ENCODE measurements at places on chromosomes 13 and 19. TPM values are rescaled to one million over a fixed set of nuclear protein-coding genes. Genes with fewer than 3 reads are reported as not detected.
A peak's percentile ranks its signal among the peaks of the same experiment; 100 is the strongest.

- no peaks in the 10 kb centered on the region for H3K36me3 ChIP-seq
- DNase-seq, result no peak
- H3K4me3 ChIP-seq, result no peak overlapping the region
Measured at GRCh38 chr13:110168999-110169933, 137.7 kb downstream of the COL4A1 start.

GRCh38 chr19:16368385-16369305 is 44.0 kb downstream of the KLF2 start:
- no peak overlapping the region for H3K27ac ChIP-seq
- H3K4me3 ChIP-seq, result no peak overlapping the region
- H3K4me1 ChIP-seq, result peaks cover 35% of the 10 kb centered on the region
- peaks cover 20% of the 10 kb centered on the region for H3K36me3 ChIP-seq

- H3K27ac ChIP-seq, result no peak overlapping the region
- DNase-seq, result no peak
- no peaks in the 10 kb centered on the region for H3K4me1 ChIP-seq
- H3K36me3 ChIP-seq, result no peaks in the 10 kb centered on the region
Measured at GRCh38 chr19:16801600-16802013, 27.6 kb upstream of the SIN3B start.

GRCh38 chr13:24385902-24386301 is 76.5 kb downstream of the C1QTNF9 start:
- no peaks in the 10 kb centered on the region for H3K36me3 ChIP-seq
- H3K4me1 ChIP-seq, result no peaks in the 10 kb centered on the region
- peaks cover 4% of the 10 kb centered on the region for H3K27me3 ChIP-seq
- no peak for DNase-seq

The FAM216B gene
- polyA plus RNA-seq, result not detected

GRCh38 chr19:34067861-34068271 is 104.4 kb upstream of the LSM14A start:
- no peaks in the 10 kb centered on the region for H3K4me1 ChIP-seq
- no peak overlapping the region for H3K27ac ChIP-seq
- DNase-seq, result no peak
- no peaks in the 10 kb centered on the region for H3K36me3 ChIP-seq

- no peak overlapping the region for H3K4me3 ChIP-seq
- H3K4me1 ChIP-seq, result peaks cover 44% of the 10 kb centered on the region
- no peak for DNase-seq
- H3K27ac ChIP-seq, result no peak overlapping the region
Measured at GRCh38 chr19:16455489-16455888, 16.3 kb downstream of the EPS15L1 start.

The ATP4B gene
- polyA plus RNA-seq, result not detected

- no peaks in the 10 kb centered on the region for H3K27me3 ChIP-seq
- no peaks in the 10 kb centered on the region for H3K4me1 ChIP-seq
- H3K27ac ChIP-seq, result no peak overlapping the region
- H3K36me3 ChIP-seq, result peaks cover 34% of the 10 kb centered on the region
Measured at GRCh38 chr19:9427941-9428340, 7.4 kb downstream of the ZNF266 start.

DNA sequence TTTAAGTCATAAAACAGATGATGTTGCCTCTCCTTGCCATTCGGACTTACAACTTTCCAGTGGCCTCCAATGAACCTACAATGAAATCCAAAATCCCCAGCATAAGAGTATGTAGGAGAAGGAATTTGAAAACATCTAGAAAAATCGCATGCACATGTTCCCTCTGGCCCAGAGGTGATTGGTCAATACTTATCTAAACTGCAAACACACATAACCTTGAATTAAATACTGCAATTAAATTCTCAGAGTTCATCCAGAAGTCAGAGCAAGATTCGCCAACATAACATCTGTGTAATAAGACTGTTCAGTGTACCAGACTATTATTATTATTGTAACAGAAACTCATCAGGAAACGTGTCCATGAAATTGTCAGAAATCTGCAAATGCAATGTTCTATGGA is 82.2 kb upstream of the USP29 start:
- H3K27ac ChIP-seq, result no peak overlapping the region
- no peak overlapping the region for H3K4me3 ChIP-seq
- no peaks in the 10 kb centered on the region for H3K27me3 ChIP-seq
- DNase-seq, result no peak
- peaks cover 29% of the 10 kb centered on the region for H3K4me1 ChIP-seq

The WASF3 gene
- polyA plus RNA-seq, result 17.2 TPM

- H3K36me3 ChIP-seq, result no peaks in the 10 kb centered on the region
- H3K27me3 ChIP-seq, result no peaks in the 10 kb centered on the region
- no peak overlapping the region for H3K27ac ChIP-seq
Measured at GRCh38 chr19:29303069-29303718, 90.2 kb upstream of the UQCRFS1 start.

GRCh38 chr19:19691683-19692082 is 23.0 kb downstream of the ZNF101 start:
- no peak for DNase-seq
- H3K27me3 ChIP-seq, result no peaks in the 10 kb centered on the region
- H3K27ac ChIP-seq, result no peak overlapping the region
- H3K4me1 ChIP-seq, result no peaks in the 10 kb centered on the region

DNA sequence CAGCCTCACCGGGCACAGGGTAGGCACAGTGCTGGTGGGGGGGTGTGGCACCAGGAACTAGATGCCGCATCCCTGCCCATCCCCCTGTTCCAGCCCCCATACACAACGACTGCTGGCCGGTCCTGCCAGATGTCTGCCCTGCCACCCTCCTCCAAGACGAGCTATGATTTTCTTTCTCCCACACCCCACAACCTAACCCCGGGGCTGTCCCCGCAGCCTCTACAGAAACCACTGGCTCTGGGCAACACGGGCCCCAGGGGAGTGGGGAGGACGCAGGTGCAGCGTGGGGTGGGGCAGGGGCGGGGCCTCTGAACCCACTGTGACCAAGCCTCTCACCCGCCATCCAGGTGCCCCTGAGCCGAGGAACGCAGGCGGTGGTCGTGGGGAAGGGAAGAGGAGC is 15.5 kb downstream of the PGLS start:
- H3K36me3 ChIP-seq, result no peaks in the 10 kb centered on the region
- no peak for DNase-seq
- 0 out of 2 replicates have a peak, but pooled peaks cover 1% of the 10 kb centered on the region for H3K27me3 ChIP-seq
- H3K4me3 ChIP-seq, result no peak overlapping the region

DNA sequence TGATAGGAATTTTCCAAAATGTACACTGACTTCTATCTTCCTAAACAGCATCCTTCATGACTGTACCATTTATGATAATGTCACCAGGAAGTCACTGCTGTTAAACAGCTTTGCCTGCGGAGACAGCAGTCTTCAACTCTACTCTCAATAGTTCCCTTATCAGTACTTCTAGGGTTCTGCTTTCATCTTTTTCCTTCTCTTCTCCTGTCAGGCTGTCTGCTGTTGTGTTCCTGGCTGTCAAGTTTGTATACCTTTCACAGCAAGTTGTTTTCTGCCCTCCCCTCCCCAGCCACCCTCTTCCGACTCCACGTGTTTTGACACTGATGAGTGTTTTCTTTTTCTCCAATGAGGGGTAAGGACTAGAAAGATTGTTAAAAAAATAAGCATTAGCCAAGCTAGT is 2.2 kb downstream of the UPF3A start:
- peaks cover 7% of the 10 kb centered on the region for H3K36me3 ChIP-seq
- H3K27ac ChIP-seq, result peak overlapping the region; percentile 38
- H3K27me3 ChIP-seq, result no peaks in the 10 kb centered on the region
- peaks cover 45% of the 10 kb centered on the region for H3K4me1 ChIP-seq
- DNase-seq, result peak; percentile 10
- no peak overlapping the region for H3K4me3 ChIP-seq
